Breast epithelium (tissue), 4 donors: ENCODE measurements at places on chromosomes 3 and 15.

DNA sequence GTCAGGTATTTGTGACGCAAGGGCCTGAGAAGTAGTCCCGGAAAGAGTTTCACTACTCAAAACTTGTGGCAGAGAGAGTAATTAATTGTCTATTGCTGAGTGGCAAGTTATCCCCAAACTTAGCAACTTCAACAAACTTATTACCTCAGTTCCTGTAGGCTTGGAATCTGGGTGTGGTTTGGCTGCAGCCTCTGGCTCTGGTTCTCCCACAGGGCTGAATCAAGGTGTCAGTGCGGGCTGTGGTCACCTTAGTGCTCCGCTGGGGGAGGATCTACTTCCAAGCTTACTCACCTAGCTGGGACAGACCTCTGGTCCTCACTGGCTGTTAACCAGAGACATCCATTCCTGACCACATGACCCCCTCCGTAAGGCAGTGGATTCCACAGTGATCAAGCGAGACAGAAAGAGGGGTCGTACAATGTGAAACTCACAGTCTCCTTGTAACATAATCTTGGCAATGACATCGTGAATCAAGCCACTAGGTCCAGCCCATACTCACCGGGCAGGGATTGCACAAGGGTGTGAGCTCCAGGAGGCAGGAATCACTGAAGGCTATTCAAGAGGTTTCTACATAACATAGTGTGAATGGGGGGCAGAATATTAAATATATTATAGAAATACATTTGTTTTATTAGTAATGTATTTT is 138.3 kb downstream of the RYR3 start:
- peak; percentile 41 for DNase-seq

- no peak for DNase-seq
Observed at GRCh38 chr3:73243740-73244139, 182.3 kb downstream of the EBLN2 start.

DNA sequence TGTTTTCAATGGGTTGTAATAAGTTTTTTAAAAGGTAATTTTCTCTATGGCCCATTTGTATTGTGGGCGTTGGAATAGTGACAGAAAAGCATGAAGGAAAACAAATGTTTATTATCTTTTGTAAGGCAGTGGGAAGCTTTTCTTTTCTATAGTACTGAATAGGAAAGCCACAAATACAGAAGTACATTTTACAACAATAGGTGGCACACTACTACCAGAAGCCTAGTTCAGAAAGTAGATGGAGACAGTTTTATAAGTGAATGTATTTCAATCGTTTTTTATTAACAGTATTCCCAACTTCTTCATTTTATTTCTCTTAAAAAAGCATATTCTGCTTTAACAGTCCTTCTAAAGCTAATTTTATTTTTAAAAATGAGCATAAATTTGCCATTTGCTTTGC is 296.7 kb downstream of the PTPRG start:
- DNase-seq = no peak

DNA sequence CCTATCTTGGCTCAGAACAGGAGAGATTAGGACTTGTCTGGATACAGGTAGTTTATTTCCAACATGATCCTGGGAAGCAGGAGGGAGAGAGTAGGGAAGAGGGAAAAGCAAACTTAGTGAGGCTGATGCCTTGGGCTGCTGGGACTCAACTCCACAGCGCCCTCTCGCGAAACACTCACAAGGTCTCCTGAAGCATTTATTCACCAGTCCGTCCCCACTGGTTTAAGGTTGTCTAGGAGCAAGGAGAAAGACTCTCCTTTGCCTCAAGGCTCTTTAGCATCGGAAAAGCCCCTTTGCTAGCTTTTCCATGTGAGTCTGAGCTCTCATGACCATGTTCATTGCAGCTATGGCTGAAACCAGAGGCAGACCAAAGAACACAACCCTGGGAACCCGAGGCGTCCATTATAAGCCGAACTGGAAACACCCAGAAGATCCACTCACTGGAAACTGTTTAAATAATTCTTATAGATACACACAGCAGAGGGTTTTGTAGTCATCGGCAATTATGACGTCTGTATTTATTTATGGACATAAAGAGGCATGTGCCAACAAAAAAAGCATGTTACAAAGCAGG is 244.5 kb downstream of the CD47 start:
- peak; percentile 70 for DNase-seq

DNA sequence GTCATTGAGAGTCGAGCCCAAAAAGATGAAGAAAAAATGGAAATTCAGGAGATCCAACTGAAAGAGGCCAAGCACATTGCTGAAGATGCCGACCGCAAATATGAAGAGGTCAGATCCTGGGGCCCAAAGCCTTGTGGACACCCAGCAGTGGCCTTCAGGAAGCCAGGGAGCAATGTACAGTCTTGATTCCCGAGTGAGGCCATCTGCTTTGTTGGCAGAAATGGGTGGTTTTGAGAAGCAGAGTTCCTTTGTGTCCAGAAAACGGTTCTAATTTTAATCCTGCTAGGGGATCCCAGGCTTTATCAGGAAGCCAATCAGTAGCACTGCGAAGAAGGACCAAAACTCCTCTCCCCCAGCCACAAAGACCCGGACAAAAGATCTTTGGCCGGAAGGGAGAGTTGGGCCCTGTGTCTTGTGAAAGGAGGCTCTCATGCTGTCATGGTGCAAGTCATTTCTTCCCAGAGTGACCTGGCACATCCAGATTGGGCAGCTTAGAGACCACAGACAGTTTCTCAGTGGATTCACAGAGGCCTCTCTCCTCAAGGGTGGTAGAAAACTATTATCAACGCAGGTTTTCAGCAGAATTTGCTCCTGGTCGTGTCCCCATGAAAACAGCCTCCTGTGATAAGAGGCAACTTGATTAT is 17.1 kb downstream of the TPM1 start:
- DNase-seq = no peak

DNA sequence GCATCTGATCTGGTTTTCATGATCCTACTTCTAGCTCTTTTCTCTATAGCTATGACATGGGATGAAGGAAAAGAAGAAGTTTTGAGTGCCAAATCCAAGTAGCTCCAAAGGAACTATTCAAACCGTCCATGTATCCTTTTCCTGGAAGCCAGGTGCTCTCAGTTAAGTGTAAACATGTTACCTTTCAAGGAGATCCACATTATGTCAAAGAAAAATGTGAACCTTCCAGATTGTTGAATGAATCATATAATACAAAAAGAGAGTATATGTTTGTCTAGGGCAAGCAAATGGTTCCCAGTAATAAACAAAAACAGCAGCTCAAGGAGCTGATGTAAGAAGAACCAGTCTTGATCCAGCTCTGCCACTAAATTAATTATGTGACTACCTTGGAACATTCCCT is 534.9 kb downstream of the MAGI1 start:
- no peak for DNase-seq

DNA sequence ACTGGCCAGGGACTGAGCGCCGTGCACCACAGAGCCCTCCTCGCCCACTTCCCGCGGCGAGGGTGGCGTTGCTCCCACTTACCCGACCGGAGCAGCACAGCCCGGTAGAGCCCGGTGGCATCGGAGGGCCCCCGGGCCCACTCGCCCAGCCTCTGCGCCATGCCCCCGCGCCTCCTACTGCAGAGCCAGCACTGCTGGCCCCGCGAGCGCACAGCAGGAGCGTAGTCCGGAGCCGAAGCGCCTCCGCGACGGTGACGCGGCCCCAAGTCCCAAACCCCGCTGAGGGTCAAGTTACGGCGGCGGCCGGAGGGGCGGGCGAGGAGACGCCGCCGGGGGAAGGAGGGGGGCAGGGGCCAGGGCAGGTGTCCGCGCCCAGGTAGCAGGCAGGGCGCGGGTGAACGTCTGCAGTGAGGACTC is 9.6 kb upstream of the FAM107A start:
- DNase-seq = no peak

- no peak for DNase-seq
Observed at GRCh38 chr3:88336894-88337293, 187.1 kb downstream of the C3orf38 start.

DNA sequence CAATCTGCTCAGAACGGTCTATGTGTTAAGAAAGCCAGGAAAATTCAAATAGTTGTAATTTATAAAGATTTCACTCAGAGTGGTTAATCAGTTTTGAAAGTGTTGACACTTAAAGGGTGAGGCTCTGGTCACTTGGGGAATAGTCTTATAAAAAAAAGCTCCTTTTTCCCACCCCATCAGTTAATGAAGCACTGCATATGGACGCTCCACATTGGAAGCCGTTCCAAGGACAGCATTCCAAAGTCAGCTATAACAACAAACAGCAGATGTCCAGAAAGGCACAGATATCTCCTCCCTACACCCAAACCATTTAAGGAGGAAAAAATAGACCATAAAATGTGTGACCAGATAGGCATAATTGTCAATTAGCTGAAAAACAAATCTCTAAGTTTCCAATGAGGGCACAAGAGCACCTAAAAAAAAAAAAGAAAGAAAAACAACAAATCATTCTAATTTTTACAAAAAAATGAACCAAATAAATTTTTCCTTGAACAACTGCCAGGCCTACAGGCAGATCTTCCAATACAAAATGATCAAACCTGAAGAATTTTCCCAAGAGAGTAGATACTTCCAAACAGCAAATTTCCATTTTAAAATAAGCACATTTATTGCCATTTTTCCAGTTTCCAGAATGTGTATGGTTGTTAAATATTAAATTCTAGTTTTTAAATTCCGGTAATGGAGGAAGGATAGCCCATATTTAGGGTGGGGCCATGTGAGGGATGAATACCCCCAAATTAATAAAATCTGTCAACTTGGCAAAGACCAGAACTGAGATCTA is 198.3 kb downstream of the ERC2 start:
- DNase-seq = no peak

GRCh38 chr15:78614021-78614420 is 6.8 kb downstream of the CHRNA3 start:
- DNase-seq = no peak

- no peak for DNase-seq
Observed at GRCh38 chr15:45544266-45545023, 21.9 kb upstream of the SLC30A4 start.

DNA sequence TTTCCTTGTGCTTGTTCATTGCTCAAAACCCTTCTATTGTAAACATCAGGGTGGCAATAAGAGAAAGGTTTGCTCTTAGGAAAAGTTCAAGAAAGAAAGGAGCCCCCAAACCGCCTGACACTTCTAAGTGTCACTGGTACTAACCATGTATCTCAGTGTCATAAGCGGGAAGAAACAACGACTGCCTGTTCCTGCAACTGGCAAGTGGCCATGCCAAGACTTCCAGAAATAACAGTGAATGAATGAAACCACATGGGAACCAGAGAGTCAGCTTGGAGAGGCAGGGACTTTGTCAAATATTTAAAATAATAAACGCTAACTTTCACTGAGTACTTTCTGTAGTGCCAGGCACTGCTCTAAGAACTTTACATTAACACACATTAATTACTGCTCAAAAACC is 1.1 kb downstream of the PLSCR2 start:
- DNase-seq = no peak

DNA sequence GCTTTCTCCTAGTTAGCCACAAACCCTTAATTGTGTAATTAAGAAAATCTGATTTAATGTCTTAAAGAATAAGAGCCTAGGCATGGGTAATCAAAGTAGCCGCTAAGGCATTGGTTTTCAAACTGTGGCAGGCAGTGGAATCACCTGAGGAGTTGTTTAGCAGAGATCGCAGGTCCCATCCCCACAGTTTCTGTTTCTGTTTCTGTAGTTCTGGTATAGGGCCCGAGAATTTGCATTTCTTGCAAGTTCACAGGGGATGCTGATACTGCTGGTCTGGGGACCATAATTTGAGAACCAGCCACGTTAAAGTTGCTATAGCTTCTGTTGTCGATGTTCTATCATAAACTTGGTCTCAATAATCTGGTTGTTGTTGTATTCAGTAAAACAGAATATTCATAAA is 204.3 kb downstream of the ALCAM start:
- DNase-seq = no peak

- no peak for DNase-seq
Observed at GRCh38 chr3:81592101-81592500, 169.3 kb downstream of the GBE1 start.

DNA sequence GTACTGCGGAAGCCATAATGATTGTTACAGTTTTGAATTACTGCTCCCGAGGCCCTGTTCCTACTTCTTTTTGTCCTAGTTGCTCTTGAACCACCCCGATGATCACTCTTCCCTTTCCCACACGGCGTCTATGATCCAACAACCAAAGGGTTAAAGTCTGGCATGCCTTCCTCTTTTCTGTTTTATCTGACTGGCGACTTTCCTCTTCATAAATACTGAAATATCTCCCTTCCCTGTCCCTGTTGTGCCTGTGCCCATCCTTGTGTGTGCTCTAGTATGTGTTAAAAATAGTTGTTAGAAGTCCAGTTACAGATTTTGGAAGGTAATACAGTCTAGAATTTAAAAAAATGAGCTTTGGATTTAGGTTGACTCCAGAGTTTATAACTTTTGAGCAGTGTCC is 83.6 kb downstream of the AKAP13 start:
- DNase-seq = no peak

- DNase-seq = no peak
Observed at GRCh38 chr15:42832576-42832975, 88.0 kb downstream of the TTBK2 start.

GRCh38 chr3:76122007-76122406 is 336.7 kb upstream of the ZNF717 start:
- DNase-seq = no peak

GRCh38 chr3:127371334-127371733 is 83.5 kb upstream of the PRR20G start:
- no peak for DNase-seq

- no peak for DNase-seq
Observed at GRCh38 chr3:34207806-34208205, 409.4 kb downstream of the PDCD6IP start.

GRCh38 chr15:73654659-73655058 is 21.5 kb upstream of the NPTN start:
- no peak for DNase-seq

DNA sequence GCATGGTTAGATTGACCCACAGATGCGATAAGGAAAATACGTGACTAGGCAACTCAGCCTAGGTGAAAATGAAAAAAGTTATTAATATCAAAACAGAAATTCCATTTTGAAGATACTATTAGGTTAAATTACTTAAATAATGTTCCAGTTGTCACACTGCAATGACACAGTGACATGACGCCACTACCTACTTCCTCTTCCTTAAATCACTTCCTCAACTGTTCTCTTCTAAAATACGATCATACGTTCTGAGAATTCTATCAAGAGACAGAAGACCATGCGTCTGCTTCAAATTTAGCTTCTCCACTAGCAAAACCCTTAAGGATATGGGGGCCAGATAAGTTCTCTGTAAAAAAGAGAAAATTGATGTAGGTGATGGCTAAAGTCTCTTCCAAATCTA is 18.2 kb downstream of the CMTM6 start:
- DNase-seq = no peak

- no peak for DNase-seq
Observed at GRCh38 chr3:72008226-72008996, 223.5 kb upstream of the PROK2 start.
